ENCODE measurements at places on chromosomes 3 and 15.

- no peak for DNase-seq
Observed at GRCh38 chr3:146803745-146804144, 198.6 kb upstream of the PLSCR5 start.

DNA sequence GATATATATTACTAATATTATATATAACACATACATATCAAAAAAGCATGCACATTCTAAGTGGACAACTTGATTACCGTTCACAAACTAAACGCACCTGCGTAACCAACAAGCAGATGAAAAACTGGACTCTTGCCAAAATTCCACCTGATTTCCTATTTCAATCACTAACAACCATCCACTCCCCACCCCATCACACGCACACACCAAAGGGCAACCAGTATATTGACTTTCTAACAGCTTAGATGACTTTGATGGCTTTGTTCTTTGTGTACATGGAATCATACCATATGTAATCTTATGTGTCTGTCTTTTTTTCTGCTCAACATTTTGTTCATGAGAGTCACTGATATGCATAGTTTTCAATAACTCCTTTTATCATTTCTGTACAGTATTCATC is 496.8 kb upstream of the ARRDC4 start:
- DNase-seq, result no peak

DNA sequence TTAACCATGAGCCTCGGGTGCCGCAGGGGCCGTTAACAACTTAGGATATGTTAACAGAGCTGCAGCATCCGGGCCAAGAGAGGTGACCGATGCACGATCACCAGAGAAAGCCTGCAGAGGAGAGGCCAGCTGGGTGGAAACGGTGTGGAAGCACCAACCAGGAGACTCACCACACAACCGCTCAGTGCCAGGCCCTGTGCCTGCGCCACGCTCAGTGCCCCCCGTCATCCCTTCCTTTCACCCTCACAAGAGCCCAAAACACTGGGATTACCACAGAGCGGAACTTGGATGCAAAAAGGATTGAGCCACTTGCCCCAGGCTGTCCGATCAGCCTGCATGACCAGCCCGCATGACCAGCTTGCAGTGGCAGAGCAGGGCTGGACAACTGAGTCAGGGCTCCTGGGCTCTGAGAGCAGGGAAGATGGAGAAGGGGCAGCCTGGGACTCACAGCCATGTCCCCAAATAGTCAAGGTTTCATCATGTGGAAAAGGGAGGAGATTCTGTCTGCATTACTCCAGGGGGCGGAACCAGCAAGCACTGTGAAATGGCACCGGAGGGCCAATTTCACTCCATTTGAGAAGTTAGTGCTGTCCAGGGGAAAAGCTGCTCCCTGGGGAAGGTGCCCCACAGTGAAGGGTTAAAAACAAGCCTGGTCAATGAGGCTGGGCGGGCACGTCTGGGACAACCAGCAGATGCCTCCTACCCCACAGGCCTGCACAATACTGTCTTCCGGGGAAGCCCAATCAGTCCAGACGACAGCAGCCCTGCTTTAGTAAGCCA is 156.8 kb downstream of the ATP10A start:
- no peak for DNase-seq

GRCh38 chr3:23553353-23553752 is 252.4 kb upstream of the UBE2E1 start:
- DNase-seq, result no peak

GRCh38 chr3:170622369-170623159 is 36.7 kb upstream of the SLC7A14 start:
- DNase-seq, result no peak

DNA sequence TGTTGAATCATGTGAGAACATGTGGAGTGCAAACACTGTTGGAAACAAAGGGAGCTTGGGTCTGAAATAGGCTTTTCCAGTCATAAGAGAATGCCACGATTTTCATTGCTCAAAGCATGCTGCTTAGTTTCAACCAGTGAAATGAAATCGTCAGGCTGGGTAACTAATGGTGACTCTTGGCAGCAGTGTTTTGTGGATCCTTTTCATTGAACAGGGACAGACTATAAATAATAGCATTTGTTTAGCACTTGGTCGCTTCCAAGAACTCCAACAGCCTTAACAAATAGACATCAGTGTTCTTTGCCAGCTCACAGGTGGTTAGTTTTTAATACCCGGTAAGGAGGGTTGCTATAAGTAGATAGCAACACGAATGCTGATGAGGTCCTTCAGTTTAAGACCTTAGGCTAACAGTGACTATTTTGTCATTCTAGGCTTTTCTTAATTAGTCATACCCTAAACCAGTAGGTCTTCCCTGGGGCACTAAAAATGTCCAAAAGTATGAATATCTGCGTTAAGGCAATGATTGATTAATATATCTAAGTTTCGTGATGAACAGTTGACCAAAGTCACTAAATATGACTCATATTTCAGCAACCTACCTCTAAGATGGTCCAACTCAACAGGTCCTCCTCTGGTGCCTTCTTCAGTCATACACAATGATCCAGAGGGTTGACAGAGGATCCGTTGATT is 15.8 kb downstream of the TP63 start:
- no peak for DNase-seq

DNA sequence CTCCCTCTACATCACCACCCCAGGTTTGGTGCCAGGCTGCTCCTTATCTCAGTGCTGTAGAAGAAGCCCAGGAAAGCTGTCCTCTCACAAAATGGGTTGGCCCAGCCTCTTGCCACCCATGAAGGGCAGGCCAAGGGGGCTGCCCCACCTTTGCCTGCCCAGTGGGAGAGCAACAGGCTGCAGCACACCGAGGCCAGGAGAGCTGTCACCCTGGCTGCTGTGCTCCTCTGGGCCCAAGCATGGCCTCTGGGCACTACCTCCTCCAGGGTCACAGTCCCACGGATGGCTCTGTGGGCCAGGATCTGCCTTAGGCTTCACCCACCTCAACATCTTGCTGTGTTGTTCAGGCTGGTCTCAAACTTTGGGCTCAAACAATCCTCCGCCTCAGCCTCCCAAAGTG is 6.4 kb upstream of the STAB1 start:
- no peak for DNase-seq

DNA sequence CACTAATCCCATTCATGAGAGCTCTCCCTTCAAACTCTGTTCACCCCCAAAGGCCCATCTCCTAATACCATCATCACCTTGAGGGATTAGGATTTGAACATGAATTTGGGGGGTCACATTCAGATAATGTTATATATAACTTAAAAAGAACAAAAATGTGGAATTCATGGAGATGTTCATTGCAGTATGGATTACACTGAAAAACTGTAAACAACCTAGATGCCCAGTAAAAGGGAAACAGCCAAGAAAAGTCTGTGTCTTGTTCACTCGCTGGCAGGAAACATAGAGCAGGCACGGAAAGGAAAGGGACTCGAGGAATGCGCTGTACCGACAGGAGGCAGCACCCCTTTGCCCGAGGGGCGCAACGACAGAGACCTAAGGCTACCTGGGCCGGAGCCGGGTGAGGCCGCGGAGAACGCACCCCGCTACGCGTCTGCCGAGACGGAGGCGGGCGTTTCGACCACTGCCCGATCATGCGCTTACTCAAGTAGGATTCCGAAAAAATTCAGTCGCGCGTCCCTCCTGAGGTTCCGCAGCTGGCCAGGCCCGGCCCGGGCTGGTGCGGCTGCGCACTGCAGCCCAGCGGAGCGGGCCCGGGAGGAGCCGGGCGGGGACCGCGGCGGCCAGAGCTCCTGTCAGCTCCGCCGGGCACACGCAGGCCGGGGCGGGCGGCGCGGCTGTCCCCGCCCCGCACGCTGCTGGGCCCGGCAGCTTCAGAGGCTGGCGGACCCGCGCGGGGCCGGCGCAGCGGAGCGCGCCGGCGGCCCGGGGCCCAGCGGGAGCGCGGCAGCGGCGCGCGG is 862 bp upstream of the MAN2A2 start:
- peak; percentile 54 for DNase-seq

- DNase-seq, result no peak
Observed at GRCh38 chr3:98263944-98264343, at the start of gene OR5H6. Gene OR5H6, plus strand, starts transcription at chr3:98264244. Its CDS starts 89 bp downstream, at chr3:98264333.

- DNase-seq, result no peak
Observed at GRCh38 chr15:101295607-101296161, 636 bp upstream of the SNRPA1 start.

DNA sequence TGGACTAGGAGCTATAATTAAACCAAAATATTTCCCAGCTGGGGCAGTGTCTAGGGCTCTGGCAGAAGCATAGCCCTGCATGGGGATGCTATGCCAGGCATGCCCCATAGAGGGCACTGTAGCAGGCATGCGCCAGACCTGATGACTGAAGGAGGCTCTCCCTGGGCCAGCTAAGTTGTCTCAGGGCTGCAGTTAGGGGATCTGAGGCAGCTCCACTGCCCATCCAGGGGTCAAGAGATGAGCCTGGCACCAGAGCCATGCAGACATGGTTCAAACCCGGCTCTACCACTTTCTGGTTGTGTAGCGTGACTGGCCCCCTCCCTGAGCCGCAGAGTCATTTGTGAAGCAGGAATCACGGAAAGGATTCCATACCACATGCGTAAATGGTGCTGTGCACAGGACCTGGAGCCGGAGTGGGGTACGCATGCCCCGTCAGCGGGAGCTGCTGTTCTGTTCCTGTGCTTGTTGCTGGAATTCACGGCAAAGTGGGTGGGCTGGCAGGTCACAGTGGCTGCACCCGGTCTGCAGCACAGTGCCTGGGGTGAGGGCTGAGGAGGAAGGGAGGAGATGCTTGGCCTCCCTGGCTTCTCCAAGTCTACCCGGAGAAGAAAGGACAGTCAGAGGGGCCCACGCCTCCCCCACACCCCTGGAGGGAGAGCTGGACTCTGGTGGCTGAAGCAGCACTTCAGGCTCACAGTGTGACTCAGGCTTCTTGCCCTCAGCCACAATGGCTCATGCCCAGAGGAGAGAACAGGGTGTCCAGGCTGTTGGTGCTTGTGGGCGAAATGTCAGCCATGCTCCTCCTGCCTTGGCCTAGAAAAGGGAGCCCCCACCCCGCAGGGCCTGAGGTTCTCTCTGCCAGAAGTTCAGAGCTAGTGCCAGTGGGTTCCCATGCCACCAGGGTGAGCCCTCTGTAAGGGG is 43.1 kb downstream of the DNASE1L3 start:
- peak; percentile 37 for DNase-seq

GRCh38 chr3:10160925-10161324 is 3.8 kb upstream of the IRAK2 start:
- no peak for DNase-seq

DNA sequence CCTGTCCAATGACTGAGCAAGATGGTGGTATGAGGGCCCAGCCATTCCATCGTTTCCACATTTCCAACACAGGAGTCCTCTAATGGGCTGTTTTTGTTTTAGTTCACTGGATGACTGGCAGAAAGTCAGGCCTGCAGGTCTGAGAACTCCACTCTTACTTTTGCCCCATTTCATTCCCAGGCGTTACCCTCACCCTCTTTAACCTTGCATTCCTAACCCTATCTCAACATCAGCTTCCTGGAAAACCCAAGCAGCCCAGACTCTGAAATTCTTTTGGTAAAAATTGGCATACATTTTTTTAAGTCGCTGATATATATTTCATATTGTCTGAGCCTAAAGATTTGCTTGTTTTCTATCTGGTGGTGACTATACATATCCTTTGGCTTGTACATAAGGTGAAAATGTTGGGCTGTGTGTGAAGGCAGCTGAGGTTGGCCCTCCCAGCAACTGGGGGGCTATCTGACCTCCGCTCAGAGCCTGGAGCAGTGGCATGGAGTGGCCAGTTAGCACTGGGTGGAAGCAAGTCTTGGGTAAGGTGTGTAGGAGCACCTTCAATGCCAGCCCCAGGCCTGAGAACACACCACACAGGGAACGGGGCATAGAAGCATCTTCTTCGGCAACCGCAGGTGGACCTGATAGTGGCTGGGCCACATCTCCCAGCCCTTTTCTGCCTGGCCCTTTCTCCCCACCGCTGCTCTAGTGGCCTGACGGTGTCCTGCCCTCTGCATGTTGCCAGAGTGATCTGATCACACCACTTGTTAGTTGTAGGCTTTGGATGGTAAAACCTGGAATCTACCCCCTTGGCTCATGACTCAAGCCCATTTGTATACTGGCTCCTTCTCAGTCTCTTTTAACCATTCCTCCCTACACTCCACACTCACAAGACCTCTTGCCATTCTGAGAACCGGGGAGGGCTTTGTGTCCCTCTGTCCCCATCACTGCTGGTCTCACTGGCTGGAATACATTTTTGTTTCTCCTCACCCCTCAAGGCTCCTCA is 50.0 kb downstream of the AMOTL2 start:
- DNase-seq, result no peak

DNA sequence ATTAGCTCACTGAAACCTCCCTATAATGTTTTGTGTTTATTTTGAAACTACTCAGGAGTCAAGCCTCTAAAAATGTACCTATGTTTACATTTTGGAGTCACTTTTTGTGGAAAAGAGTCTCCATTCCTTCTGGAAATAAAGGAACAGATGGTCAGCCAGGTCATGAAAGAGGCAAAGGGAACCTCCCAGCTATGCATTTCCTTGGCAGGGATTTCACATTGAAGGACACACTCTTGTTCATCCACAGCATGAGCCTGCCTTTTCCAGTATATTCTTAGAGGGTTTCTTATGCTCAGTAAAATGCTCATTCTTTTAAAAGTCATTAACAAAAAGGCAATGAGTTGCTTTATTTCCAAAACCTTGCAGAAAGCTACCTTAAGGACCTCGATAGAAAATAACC is 20.8 kb downstream of the STAC start:
- DNase-seq, result no peak

DNA sequence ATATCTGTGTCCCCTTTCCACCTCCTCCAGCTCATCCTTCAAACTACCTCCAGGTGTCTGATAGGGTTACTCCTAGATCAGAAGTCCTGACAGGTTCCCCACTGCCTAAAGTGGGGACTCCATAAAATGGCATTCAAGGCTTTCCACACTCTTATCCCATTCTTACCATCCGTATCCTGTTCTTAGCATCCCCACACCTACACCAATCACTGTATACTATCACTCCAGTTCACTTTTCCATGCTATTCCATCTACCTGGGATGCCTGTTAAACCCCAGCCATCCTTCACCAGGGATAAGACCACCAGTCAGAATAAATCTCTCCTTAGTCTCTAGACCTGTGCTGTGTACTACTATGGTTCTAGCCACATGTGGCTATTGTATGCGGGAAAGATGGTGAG is 19.1 kb downstream of the SSR3 start:
- DNase-seq, result no peak

DNA sequence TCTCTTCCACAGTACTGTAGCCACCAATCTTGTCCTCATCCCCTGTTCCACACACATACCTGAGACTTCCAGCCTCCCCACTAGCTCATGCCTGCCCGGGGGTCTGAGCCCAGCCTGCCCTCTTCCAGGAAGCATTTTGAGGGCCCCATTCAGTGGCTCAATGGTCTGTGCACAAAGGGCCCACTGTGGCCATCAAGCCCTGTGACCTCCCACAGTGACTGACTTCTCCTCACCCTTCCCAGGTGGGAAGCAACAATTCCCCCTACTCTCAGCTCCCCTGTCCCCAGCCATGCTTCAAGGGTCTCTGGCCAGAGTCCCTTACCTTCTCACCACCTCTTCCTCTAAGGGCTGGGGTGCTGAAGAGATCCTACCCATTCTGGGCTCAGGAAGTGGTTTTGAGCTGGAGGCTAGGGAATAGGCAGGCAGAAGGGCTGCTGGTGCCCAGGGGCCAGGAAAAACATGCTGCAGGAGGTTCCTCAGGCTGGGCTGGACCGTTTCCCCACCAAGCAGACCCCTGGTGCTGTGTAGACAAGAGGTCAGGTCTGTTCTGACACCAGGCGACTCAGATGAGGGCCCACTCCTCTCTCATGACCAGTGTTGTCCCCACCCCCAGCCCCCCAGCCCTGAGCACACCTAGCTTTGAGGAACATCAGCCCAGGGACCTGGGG is 3.0 kb upstream of the KLF15 start:
- no peak for DNase-seq

GRCh38 chr3:88225326-88226008 is 75.7 kb downstream of the C3orf38 start:
- no peak for DNase-seq

All from stimulated activated CD4-positive, alpha-beta T cell treated with anti-CD3 and anti-CD28 coated beads, Interleukin-1b, Interleukin-23, amount 100 ng/mL, for 24 hours (primary cell).